Activated T-cell treated with anti-CD3 and anti-CD28 coated beads for 4 hours (primary cell): ENCODE measurements at places on chromosomes 1 and 21.

GRCh38 chr1:167244244-167244643 is 23.6 kb downstream of the POU2F1 start:
- DNase-seq, result no peak

- DNase-seq, result no peak
These were observed 17.6 kb downstream of the CTPS1 start for GRCh38 chr1:40997096-40997495.

- DNase-seq, result no peak
These were observed 9.3 kb downstream of the NKAIN1 start for GRCh38 chr1:31230378-31230777.

DNA sequence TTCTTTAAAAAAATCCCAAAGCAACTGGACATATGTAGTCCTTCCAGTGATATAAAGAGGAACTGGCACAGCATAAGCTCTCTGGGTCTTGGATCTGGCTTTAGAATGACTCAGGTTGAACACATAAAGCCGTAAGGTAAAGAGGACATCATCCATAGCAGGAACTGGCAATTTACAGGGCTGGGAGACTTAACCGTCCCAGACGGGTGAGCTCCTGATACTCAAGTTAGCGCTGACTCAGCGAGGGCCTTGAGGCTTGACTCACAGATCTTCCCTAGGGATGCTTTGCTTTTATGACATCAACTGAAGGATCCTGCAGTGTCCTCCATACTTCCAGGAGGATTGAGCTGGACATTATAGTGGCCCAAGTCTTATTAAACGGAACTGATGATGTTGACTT is 154.1 kb downstream of the CLIC6 start:
- no peak for DNase-seq

DNA sequence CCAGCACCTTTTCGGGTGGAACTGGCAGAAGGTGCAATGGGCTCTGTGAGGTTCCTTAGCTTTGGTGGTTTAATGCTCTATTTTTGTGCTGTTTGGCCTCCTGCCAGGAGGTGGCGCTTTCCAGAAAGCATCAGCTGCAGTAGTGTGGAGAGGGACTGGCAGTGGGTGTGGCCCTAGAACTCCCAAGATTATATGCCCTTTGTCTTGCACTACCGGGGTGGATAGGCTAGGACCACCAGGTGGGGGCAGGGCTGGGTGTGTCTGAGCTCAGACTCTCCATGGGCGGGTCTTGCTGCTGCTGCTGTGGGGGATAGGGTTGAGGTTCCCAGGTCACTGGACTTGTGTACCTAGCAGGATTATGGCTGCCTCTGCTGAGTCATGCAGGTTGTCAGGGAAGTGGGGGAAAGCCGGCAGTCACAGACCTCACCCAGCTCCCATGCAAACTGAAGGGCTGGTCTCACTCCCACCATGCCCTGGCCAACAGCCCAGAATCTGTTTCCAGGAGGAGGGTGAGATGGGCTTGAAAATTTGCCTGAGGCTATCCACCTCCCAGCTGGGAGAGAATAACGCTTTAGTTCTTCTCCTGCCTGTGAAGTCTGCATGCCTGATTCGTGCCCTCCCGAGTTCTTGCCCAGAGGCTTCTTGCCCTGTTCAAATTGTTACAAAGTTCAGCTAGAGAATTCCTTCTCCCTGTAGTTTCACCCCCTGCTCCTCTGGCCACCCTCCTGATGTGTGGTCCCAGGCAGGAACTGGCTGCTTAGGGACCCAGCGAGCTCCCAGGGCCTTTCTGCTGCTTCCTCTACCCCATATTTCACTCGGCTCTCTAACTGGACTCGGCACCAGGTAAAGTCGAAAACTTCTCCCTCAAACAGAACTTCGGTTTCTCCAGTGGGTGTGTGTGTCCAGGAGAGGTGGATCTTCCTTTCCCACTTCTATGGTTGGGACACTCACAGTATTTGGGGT is 76.5 kb upstream of the BTG3 start:
- DNase-seq, result peak; percentile 24

DNA sequence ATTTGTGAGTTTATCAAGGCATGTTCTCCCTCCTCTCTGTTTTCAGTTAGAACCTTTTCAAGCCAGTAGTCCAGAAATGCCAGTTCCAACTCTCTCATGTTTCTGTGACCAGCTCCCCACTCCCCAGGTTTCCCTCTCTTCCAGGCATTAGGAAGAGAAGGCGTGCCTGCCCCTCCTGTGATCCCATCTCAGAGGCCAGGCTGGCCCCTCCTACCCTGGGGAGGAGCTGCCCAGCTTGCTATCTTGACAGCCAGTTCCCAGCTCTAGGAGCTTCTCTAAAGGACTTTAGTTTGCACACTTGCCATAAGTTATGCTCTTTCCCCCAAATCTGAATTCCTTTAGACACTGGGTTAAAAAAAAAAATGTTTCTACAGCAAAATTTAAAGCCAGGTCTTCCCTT is 8.9 kb downstream of the HYI start:
- no peak for DNase-seq

- no peak for DNase-seq
These were observed 12.2 kb downstream of the UTP25 start for GRCh38 chr1:209839875-209840546.

DNA sequence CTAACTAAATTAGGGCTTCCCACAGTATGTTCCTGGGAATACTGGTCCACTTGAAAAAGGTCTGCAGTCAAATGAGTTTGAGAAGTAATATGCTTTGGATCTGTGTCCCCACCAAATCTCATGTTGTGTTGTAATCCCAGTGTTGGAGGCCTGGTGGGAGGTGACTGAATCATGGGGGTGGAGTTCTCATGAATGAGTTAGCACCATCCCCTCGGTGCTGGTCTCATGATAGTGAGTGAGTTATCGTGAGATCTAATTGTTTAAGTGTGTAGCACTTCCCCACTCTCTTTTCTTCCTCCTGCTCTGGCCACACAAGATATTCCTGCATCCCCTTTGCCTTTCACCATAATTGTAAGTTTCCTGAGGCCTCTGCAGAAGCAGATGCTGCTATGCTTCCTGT is 16.9 kb upstream of the DMRTB1 start:
- no peak for DNase-seq

DNA sequence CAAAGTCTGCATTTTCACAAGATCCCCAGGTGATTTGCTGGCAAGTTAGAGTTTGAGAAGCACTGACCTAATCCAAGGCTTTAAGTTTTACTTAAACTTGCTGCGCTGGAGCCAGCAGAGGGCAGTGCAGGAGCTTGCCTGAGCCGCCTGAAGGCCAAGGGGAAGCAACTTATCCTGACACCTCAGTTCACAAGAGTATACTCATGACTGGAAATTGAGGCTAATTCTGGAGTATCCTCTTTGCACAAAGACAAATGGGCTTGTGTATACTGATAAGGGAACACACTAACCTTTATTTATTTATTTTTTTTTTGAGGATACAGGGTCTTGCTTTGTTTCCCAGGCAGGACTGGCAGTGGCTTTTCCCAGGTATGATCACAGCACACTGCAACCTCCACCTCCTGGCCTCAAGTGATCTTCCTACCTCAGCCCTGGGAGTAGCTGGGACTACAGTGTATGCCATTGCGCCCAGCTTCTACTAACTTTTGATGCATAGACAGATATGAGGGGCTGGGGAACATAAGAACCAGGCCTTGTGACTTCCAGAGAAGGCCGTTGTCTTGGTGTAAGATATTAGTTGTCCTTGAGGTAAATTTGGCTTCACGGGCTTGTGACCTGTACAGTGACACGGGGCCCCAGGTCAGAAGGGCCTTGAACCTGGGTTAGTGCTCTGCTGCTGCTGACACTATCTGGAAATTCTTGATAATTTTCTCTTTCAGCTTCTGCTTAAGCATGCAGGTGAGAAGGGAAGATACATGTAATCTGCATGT is 29.0 kb upstream of the SLAMF1 start:
- peak; percentile 58 for DNase-seq

- DNase-seq, result no peak
These were observed 24.0 kb downstream of the PAX7 start for GRCh38 chr1:18654599-18654998.

GRCh38 chr1:87598429-87598828 is 269.7 kb downstream of the LMO4 start:
- DNase-seq, result no peak

- DNase-seq, result no peak
These were observed 190.2 kb downstream of the NR5A2 start for GRCh38 chr1:200217703-200218102.
